ENCODE measurements at places on chromosomes 7 and 10.

DNA sequence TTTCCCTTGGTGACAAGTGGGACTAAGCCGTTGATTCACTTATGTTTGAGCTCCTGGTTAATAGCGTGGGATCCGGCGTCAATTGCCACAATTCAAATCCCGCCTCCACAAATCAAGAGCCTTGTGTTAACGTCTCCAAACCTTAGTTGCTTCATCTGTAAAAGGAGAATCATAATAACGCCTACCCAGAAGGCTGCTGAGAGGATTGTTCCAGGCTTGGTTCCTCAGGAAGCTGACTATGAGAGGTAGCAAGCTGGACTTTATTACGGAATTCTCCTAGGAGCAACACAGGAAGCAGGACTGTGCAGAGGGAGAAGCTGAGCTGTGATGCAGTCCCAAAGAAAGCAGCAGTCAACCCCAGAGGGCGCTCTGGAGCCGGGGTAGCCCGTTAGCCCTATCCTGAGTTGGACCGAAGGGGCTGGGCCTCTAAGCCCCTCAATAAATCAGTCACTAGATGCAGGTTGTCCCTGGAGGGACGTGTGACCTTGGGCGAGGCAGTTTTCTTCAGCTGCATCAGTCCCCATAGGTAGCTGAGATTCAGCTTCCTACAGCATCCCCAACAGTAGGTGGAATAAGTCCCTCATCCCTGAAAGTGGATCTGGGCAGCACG, 6.9 kb upstream of the BAG3 start:
- no peak for ATAC-seq

- ATAC-seq: no peak
Measured at GRCh38 chr7:30926313-30926712, 14.7 kb downstream of the AQP1 start.

DNA sequence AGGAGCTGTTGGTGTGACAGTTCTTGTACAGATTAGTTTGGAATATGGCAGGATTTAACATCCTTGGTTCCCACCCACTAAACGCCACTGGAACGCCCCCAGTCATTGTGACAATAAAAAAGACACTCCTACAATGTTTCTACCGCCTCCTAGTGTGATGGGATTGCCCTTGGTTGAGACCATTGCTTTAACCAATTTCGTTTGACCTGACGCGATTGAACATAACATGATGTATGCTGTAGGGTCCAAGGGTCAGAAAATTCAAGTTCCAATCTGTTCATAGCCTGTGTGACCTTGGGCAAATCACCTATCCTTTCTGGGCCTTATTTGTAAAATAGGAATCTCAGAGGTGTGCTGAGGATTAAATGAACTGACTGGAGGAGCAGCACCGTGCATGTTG, 12.5 kb downstream of the MXI1 start:
- no peak for ATAC-seq

DNA sequence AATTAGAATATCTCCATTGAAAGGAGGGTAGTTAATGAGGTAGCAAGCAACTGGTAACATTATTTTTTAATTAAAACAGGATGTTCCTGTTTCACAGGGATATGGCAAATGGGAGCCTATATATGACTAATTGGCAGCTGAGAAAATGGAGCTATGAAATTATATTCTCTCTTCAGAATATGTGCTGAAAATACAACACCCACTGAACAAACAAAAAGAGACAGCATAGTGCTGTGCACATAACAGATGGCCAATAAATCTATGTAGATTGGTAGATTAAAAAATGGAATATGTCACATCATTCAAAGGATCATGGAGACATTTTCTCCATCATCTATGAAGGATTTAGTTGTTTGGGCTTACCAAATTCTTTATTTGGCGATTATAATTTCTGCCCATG, 362.0 kb downstream of the GPR37 start:
- no peak for ATAC-seq

DNA sequence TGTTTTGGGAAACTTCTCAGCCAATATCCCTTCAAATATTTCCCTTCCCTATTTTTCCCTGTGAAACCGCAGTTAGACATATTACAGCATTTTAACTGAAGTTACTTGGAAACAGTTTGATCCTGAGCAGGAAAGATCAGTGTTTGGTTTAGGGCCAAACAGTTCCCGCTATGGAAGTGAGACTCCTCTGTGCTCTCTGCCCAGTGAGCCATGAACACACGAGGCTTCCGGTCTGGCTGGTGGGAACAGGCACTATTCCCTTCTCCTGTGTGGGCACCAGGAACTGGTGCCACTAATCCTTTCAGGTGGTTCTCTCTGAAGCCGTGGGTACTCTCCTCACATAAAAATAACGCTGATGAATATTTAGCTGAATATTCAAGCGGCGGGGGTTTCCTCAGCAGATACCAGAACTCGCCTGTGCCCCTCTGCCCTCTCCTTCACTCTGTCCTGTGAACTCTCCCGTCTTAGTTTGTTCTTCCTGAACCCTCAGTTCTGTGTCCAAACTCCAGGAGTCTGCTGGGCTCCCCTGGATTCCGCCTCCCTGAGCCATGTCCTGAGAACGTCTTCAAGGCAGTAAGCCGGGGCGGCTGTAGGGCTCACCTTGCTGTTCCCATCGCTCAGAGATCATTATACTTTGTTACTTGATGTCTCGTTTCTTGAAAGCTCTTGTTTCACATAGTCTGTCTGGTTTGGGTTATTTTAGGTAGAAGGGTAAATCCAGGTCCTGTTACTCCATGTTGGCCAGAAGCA, 25.7 kb downstream of the FOXL3 start:
- no peak for ATAC-seq

DNA sequence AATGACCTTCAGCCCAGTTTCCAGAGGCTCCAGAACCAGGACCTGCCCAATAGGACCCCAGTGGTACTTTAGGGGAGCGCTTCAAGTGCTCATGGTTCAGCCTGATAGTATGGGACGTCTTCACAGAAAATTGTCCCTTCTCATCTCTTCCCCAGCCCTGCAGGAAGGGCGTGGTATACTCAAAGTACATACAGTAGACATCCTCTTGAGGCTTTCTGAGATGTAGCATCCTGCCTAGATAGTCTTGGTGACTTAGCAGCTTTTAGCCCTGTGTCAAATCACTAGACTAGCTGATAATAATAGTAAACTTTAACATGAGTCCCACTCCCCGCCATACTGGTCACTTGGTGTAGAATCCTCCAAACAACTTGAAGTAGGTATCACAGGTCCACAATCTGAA, 193.2 kb downstream of the CYP26A1 start:
- ATAC-seq: no peak

GRCh38 chr7:55438085-55438756, 73.1 kb downstream of the LANCL2 start:
- ATAC-seq: no peak

- ATAC-seq: peak; percentile 60
Measured at GRCh38 chr10:69612760-69613159, 17.3 kb upstream of the FAM241B start.

DNA sequence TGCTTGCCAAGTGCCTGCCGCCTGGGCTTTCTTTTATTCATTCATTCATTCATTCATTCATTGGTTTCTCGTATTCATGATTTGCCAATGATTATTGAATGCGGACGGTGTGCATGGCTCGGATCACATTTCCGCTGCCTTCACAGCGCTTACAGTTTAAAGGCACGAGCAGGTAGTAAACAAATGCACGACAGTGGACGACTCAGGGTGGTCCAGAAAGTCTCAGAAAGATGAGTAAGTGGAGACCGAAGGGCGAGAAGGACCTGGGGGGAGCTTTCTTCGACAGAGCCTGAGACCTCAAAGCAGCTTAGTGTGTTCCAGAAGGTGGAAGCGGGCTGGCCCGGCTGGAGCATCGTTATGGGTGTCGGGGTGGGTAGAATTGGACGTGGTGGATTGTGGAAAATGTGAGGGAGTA, 506 bp downstream of the MCM10 start:
- ATAC-seq: no peak

GRCh38 chr7:142463401-142463850, 205.6 kb upstream of the PRSS58 start:
- no peak for ATAC-seq

DNA sequence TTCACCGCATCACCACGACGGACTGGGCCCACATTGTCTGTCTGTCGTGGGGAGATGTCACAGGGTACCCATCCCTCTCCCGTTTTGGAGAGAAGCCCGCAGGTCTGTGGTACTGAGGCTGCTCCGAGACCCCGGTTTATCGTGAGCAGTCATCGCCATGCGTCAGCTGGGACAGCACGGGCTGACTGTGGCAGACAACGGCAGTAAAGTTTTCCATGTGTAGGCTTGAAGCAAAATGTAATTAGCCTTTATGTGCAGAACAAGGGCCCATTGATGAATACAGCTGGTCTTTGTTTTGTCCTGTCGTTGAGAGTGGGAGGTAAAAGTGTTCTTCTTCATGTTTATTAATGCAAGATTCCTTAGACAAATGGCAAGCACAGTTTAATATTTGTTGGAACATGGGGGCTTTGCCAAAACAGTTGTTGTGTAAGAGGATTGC, 167.4 kb upstream of the SH2B2 start:
- ATAC-seq: no peak

DNA sequence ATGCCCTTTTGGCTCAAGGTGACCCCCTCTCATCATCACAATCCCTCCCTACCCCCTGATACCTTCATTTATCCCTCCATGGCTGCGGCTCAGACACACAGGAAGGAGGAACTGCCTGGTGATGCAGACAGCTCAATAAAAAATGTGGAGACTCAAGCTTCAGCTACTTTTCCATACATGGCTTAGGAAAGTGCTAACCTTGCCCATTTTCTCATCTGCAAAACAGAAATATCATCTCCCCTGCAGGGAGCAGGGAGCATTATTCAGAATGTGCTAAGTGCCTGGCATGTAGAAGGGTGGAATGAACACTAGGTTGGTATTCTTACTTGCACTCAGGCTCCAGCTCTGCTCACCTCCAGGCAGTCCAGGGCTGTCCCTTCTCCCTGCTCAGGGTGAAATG, 23.8 kb downstream of the CXCL12 start:
- no peak for ATAC-seq

GRCh38 chr10:72252972-72253371, 20.8 kb upstream of the DDIT4 start:
- ATAC-seq: no peak

DNA sequence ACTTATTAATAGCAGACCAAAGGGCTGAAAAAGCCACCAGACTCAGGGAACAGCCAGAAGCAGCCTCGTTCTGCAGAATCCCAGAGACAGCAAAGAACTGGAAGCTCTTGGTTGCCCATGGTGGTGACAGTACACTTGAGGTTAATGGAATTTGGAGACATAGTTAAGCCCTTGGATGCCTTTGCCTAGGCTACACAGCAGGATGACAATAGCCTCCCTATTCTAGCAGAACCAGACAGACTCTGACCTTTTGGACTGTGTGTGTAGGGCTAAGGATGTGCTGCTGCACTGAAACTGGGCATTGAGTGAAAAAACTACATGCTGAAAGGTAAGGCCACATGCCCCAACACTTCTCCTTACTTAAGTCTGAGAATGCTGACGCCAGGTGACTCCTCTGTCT, 22.7 kb downstream of the OTUD1 start:
- ATAC-seq: no peak

DNA sequence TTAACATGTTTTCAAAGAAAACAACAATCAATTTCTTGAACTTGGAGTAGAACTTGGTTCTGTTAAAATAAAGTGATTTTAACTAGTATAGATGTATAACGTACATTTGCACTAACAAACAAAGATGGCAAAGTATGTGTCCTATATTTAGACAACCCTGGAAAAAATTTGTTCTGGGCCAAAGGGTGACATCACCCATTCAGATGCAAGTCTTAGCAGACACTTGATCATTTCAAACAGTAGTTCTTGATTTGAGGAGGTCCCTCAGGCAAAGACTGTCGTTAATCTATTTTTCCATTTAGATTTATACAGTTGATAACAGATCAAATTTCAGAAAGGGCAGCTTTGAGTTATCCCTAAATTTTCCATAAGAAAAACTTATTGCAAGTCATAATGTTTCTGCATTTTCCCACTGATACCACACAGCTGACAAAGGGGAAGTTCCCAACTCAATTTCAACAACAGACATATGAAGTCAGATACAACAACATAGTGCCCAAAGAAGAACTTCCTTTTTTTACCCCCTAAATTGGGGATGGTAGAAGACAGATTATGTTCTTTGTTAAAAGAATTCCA, 5.2 kb downstream of the NMT2 start:
- ATAC-seq: no peak

- ATAC-seq: no peak
Measured at GRCh38 chr7:105638334-105638733, 57.0 kb upstream of the EFCAB10 start.

DNA sequence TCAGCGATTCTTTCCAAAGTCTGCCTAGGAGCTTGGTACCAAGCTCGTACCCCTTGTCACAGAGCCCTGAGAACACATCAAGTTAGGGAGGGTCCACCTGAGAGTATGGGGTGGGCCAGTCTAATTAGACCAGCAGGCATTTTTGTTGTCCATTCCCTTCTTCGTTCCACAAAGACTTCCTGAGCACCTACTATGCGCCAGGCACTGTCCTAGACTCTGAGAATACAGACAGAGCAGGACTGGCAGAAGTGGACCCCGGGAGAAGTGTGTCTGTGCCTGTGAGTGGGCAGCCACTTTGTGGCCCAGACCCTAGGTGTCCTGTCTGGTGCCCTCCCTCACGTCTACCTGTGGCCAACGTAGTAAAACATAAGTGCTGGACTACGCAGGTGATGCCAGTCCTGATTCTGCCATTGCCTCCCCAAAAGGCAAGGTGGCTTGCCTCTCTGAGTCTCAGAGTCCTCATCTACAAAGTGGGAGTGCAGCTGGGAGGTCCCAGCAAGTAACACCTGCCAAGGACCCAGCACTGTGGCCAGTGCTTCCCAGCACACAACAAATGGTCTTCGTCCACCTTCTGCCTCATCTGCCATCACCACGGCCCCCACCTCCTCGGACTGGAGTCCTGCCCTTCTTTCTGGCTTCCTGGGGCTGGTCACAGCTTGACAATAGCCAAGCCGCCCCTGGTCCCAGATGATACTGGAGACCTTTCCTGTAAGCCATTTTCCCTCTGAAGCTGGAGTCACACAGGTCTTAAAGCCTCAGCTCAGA, 54.3 kb upstream of the DUSP5 start:
- no peak for ATAC-seq

- ATAC-seq: no peak
Measured at GRCh38 chr7:27901028-27901760, 161.2 kb downstream of the TAX1BP1 start.

GRCh38 chr7:35593899-35594298, 101.0 kb downstream of the HERPUD2 start:
- ATAC-seq: no peak

GRCh38 chr7:128933180-128933891, 4.4 kb upstream of the IRF5 start:
- peak; percentile 21 for ATAC-seq

GRCh38 chr7:85620936-85621685, 434.3 kb upstream of the SEMA3D start:
- no peak for ATAC-seq

GRCh38 chr7:31890198-31890597, 180.0 kb downstream of the PDE1C start:
- peak; percentile 78 for ATAC-seq

GRCh38 chr10:132175408-132175807, 11.3 kb upstream of the DPYSL4 start:
- no peak for ATAC-seq

- ATAC-seq: no peak
Measured at GRCh38 chr7:153399554-153399940, 640.0 kb downstream of the ACTR3B start.
